ENCODE measurements at places on chromosomes 11 and 22.

DNA sequence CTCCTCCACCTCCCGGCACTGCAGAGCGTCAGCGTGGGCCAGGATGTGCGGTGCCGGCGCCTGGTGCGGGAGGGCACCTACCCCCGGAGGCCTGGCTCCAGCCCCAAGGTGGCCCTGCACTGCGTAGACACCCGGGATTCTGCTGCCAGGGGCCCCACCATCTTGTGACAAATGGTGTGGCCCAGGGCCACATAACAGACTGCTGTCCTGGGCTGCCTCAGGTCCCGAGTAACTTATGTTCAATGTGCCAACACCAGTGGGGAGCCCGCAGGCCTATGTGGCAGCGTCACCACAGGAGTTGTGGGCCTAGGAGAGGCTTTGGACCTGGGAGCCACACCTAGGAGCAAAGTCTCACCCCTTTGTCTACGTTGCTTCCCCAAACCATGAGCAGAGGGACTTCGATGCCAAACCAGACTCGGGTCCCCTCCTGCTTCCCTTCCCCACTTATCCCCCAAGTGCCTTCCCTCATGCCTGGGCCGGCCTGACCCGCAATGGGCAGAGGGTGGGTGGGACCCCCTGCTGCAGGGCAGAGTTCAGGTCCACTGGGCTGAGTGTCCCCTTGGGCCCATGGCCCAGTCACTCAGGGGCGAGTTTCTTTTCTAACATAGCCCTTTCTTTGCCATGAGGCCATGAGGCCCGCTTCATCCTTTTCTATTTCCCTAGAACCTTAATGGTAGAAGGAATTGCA lies 13.5 kb downstream of the TSKU start:
- DNase-seq = no peak

DNA sequence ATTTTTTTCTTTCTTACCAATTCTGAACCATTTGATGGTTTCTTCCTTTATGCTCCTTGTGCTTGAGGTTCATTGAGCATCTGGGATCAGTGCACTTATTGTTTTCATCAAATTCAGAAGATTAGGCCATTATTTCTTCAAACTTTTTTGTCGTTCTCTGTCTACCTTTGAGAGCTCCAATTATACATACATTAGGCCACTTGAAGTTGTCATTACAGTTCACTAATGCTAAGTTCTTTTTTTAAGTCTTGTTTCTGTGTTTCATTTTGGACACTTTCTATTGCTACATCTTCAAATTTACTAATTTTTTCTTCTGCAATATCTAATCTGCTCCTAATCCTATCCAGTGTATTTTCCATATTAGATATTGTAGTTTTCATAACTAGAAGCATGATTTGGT lies 40.8 kb downstream of the CDPF1 start:
- DNase-seq = no peak

- no peak for DNase-seq
Measured at GRCh38 chr11:128502726-128503125, 84.6 kb downstream of the ETS1 start.

DNA sequence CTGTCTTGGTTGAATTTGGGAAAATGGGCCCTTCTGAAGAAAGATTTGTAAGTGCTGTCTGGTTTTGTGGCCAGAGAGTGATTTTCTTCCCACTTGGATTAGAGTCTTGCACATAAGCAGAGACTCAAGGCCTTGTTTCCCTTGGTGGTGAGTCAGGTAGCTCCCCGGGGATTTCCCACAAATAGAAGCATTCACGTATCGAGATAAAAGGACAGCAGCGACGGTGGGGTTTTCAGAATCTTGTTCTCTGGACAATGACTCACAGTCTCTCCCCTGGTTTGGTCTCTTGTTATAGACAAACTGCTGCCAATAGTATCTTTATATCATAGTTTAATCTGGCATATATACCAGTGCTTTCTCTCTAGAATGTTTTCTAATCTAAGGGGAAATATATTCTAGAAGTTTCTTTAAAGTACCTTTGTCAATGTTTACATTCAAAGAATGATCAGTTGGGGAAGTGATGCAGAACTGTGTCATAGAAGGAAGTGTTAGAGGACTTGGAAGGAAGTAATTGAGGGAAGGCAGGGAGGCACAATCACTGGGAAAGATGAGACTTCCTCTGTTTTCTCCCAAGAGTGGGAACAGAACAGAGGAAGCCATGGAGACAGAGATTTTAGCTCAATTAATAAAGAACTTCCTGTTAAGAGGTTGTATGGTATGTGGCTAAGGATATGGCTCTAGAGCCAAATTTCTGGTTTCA lies 18.1 kb downstream of the POLA2 start:
- no peak for DNase-seq

DNA sequence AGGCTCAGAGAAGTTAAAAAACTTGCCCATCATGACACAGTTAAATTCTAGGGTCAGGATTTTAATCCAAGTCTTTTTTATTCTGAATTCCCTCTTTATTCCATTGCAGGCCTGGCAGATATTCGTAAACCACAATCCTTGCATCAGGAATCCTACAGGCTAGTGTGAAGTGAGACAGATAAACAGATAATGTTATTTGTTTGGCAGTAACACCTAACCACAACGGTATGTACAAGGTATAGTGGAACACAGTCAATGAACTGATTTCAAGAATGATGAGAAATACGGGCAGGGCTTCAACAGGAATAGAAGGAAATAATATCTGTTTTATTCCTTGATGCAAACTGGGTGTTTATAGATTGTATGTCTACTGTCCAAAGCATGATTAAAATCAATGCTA lies 32.0 kb upstream of the NARS2 start:
- no peak for DNase-seq

DNA sequence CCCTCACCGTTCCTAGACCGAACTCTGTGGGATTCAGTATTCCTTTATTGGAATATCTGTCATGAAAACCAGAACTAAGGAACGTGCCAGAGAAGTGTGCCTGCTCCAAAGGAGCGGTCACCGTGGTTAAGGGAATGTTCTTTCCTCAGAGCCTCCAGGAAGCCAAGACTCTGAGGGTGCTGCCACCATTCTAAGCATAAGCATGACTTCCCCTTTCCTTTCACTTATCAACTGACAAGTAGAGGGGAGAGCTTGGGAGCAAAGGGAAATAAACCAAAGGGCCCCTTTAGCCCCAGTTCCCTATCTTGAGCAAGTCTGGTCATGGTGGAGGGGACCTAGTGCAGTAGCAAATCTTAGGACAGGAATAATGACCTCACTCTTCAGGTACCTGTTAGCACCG lies 26.8 kb downstream of the CTR9 start:
- DNase-seq = no peak

Data from NCI-H1436 (cell line).